Epithelial cell of proximal tubule (primary cell): ENCODE measurements at places on chromosomes 2 and 18.

DNA sequence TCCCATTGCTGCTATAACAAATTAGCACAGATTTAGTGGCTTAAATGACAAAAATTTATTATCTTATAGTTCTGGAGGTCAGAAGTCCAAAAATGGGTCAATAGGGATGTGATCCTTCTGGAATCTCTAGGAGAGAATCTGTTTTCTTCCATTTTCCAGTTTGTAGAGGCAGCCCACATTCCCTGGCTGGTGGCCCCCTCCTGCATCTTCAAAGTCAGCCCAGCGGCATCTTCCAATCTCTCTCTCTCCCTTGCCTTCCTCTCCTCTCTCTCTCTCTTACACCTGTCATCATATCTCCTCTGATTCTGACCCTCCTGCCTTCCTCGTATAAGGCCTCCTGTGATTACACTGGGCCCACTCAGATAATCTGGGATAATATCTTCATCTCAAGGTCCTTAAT, 3.9 kb upstream of the AGAP1 start:
- DNase-seq: no peak

DNA sequence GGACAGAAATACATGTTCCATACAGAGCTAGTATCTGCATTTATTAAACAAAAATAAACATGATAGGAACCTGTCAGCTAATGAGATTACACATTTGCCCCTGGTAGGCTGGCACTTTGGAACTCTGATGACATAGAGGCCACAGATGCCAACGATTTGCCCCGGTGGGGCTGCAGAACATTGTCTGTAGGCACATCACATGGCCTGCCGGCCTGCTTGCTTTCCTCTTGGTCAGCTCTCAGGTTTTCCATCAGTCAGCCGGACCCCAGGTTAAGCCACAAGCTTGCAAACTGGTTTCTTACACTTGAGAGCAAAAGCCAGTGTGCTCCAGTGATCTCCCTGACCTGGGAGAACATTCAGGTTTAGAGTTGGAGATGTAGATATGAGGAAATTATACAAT, 60.3 kb downstream of the CRACDL start:
- no peak for DNase-seq

DNA sequence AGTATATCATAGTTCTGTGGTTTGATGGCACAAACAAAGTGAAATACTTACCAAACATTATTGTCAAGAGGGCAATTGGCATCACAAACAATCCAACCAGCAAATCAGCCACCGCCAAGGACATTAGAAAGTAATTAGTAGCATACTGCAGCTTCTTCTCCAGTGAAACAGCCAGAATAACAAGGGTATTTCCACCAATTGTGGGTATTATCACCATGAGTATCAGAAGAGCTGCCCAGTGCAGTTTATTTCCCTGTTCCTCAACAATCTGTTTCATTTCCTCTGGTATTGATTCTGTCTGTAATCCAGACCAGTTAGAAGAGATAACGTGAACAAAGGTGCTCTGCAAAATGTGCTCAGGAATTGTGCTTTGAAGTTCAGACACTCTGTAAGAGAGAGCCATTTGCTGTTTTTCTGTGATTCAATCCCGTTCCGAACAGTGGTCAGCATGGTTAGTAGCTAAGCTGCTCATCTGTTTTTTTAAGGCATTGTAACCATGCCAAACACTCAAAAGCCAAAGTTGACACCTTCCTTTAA, 1.4 kb downstream of the HTR2B start:
- no peak for DNase-seq

DNA sequence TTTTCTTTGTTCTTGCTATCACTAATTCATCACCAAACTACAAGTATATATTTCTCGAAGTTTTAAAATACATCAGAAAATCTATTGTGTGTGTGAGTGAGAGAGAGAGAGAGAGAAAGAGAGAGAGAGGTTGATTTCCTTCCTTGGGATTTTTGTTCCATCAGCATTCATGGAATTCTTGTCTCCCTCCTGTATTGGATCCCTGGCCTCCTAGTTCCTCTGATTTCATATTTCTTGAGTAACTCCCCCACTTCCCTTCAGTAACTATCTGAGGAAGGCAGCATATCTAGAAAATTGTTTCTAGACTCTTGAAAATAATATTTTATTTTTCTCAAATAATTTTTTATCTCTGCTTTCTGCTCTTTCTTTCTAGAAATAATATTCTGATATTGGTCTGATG, 13.3 kb upstream of the ACTR2 start:
- no peak for DNase-seq

- no peak for DNase-seq
Observed at GRCh38 chr2:216109962-216110614, 940 bp downstream of the XRCC5 start.

GRCh38 chr2:20664431-20665242, 2.3 kb upstream of the GDF7 start:
- no peak for DNase-seq

- no peak for DNase-seq
Observed at GRCh38 chr18:8041526-8042111, 474.5 kb downstream of the PTPRM start.
